HT1080 (cell line): ENCODE measurements at places on chromosomes 6 and 20.
A peak's percentile ranks its signal among the peaks of the same experiment; 100 is the strongest.

DNA sequence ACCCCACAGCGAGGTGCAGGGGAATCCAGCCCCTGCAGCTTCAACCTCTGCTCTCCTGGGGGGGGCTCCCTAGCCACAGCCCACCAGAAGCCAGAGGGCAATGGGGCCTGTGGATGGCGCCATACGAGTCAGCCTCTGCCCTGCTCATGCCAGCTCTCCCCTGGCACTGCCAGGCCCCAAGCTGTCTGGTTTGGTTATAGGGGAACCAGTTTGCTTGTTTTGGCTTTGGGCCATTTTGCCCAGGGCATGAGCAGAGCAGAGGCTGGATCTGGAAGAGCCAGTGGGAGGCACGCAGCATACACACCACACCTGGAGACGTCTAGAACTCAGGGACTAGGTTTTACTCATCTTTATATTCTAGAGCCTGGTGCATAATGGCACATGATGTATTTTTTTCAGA, 66.7 kb upstream of the SLC22A16 start:
- no peak for DNase-seq

DNA sequence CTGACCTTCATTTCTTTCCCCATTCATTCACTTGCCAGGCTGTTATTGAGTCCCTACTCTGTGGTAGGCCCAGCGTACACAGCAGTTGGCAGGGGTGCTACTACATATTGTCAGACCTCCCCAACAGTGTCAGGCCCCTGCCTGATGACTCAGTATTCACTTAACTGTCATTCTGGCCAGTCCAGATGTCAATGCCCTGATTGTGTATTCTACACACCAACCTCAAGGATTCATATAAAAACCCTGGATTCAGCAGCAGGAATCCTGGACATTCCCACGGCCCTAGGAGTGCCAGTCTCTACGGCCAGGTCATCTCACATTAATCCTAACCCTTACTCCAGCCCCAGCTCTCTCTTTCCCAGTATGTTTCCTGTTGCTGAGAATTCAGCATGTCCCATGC, 151.5 kb downstream of the TASP1 start:
- DNase-seq, result peak; percentile 40

- peak; percentile 35 for DNase-seq
Observed at GRCh38 chr6:84249724-84250123, 22.3 kb upstream of the CEP162 start.

GRCh38 chr6:139239064-139239463, 52.7 kb downstream of the TXLNB start:
- no peak for DNase-seq

- DNase-seq, result no peak
Observed at GRCh38 chr20:43830883-43831282, 83.8 kb upstream of the TOX2 start.

DNA sequence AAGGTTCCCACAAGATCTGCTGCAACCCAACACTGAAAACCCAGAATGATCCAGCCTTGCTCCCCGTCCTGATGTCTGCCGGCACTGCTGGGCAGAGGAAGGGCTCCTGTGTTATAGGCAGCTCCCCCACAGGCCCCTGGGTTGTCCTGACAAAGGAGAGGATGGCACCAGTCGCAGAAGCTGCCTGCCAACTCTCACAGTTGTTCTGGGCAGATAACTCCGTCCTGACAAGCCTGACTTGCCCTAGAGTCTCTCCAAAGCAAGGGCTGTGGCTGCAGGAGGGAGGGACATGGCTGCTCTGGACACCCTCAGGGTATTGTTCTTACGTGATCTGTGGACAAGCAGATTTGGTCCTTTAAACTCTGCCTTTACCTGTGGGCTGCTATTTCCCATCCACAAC, 243.8 kb downstream of the CDH26 start:
- no peak for DNase-seq

GRCh38 chr20:38961530-38962043, 557 bp upstream of the DHX35 start:
- DNase-seq, result peak; percentile 17

- no peak for DNase-seq
Observed at GRCh38 chr6:157587127-157587926, 206.3 kb downstream of the ZDHHC14 start.

DNA sequence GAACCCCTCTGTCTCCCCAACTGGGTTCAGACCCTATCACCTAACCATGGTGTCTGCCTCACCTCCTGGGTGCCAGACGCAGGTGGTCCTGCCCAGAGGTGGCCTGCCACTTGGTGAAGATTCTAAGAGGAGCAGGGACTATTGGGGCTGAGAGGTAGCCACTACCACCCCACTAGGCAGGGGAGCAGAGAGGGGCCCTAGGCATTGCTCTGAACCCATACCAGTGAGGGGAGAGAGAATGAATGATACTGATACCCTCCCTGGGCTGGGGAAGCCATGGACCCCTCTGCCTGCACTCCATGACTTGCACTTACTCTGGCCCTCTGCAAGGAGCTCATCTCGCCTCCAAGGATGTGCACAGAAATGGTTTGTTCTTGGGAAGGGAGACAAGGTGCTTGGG, 31.7 kb upstream of the SPDEF start:
- DNase-seq, result no peak

- no peak for DNase-seq
Observed at GRCh38 chr20:35326021-35326739, 34.0 kb upstream of the FAM83C start.

GRCh38 chr20:15098351-15098750, 760.9 kb upstream of the FLRT3 start:
- DNase-seq, result peak; percentile 13

- DNase-seq, result no peak
Observed at GRCh38 chr20:62733526-62733842, 24.8 kb downstream of the NTSR1 start.

- DNase-seq, result no peak
Observed at GRCh38 chr6:150722614-150723344, 123.1 kb downstream of the PLEKHG1 start.

GRCh38 chr6:149897855-149898744, at the start of gene RAET1E:
Gene RAET1E, minus strand, starts transcription at chr6:149898113. Its CDS starts 7,212 bp downstream, at chr6:149890901.
- DNase-seq, result no peak

- peak; percentile 51 for DNase-seq
Observed at GRCh38 chr20:4227085-4227821, 211.9 kb upstream of the RNF24 start.

GRCh38 chr6:45836984-45837383, 178.7 kb downstream of the CLIC5 start:
- DNase-seq, result no peak

DNA sequence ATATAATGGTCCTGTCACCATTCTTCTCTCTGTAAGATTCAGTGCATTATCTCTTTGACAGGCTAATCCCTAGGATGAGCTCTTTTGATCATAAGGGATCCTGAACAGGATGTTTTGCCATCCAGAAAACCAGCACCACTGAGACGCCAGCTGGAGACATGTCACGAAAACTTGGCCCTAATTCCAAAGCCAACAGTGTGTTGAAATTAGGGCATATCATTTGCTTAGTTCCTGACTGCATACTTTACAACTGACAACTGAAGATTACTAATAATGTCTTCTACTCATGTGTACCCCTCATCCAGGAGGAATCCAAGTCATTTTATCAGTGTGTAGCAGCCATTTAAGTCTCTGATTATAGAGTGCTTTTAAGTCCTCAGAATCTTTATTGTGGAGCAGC, 243.6 kb downstream of the KCNQ5 start:
- DNase-seq, result no peak

- no peak for DNase-seq
Observed at GRCh38 chr6:45687570-45687969, 309.8 kb upstream of the SUPT3H start.

GRCh38 chr6:12164508-12164770, 125.7 kb upstream of the EDN1 start:
- no peak for DNase-seq

GRCh38 chr6:119205911-119206618, 127.6 kb upstream of the FAM184A start:
- no peak for DNase-seq
